HFFc6 (cell line): ENCODE measurements at places on chromosomes 11 and 22. TPM values are rescaled to one million over a fixed set of nuclear protein-coding genes. Genes with fewer than 3 reads are reported as not detected.

Gene OR8A1
- total RNA-seq, result not detected in 3 replicates

Gene SCGB2A2
- total RNA-seq, result not detected in 3 replicates

Gene ANGPTL5
- total RNA-seq, result not detected in 3 replicates

Gene PIWIL4
- 0.17 to 0.22 TPM in 2 of 3 replicates, not detected in the other for total RNA-seq

Gene FOLR3
- 10.6 to 14.3 TPM (median 11.4 TPM) in 3 replicates for total RNA-seq

Gene OR2AG2
- 0.08 to 0.28 TPM (median 0.12 TPM) in 3 replicates for total RNA-seq

Gene GPHA2
- not detected in 3 replicates for total RNA-seq

Gene MCHR1
- total RNA-seq, result 0.11 to 0.16 TPM in 2 of 3 replicates, not detected in the other

Gene MS4A12
- not detected in 3 replicates for total RNA-seq

Gene TOMM22
- 125 to 134 TPM (median 125 TPM) in 3 replicates for total RNA-seq

Gene ZNF280B
- 0.29 to 0.48 TPM (median 0.33 TPM) in 3 replicates for total RNA-seq

Gene GLYAT
- total RNA-seq, result not detected in 3 replicates

Gene GNAZ
- total RNA-seq, result 19.5 to 21.8 TPM (median 20.1 TPM) in 3 replicates

Gene TRIM51
- total RNA-seq, result not detected in 3 replicates

Gene EIF4G2
- total RNA-seq, result 970 to 1,237 TPM (median 1,167 TPM) in 3 replicates

Gene RFPL3
- total RNA-seq, result not detected in 3 replicates

Gene CNTF
- 0.51 to 0.99 TPM (median 0.79 TPM) in 3 replicates for total RNA-seq

Gene FGF3
- total RNA-seq, result not detected in 3 replicates

Gene MS4A6A
- not detected in 3 replicates for total RNA-seq

Gene CASP5
- not detected in 3 replicates for total RNA-seq

Gene INS
- total RNA-seq, result not detected in 3 replicates

Gene RASSF10
- not detected in 3 replicates for total RNA-seq

Gene ADSL
- total RNA-seq, result 59.4 and 69.1 TPM in 2 replicates

Gene SLC25A45
- 5.7 to 7.8 TPM (median 6.4 TPM) in 3 replicates for total RNA-seq

Gene DGCR8
- total RNA-seq, result 19.1 to 24.4 TPM (median 22.2 TPM) in 3 replicates

Gene OR52E8
- total RNA-seq, result not detected in 3 replicates

Gene SHANK3
- 0.60 to 0.97 TPM (median 0.87 TPM) in 3 replicates for total RNA-seq

Gene RBM4
- total RNA-seq, result 132 to 149 TPM (median 147 TPM) in 3 replicates

Gene CACNA1I
- total RNA-seq, result not detected in 2 replicates

Gene TRIM49
- total RNA-seq, result not detected in 3 replicates

Gene TTC38
- total RNA-seq, result 36.1 to 38.6 TPM (median 38.5 TPM) in 3 replicates

Gene MRGPRE
- not detected in 3 replicates for total RNA-seq

Gene CAVIN3
- total RNA-seq, result 141 and 235 TPM in 2 replicates

Gene OR5F1
- total RNA-seq, result not detected in 3 replicates

Gene PDGFB
- total RNA-seq, result not detected in 3 replicates

Gene RFPL2
- not detected in 2 replicates for total RNA-seq

Gene KLHL35
- total RNA-seq, result not detected in 3 replicates

Gene GSTT2B
- total RNA-seq, result 31.8 to 41.7 TPM (median 39.4 TPM) in 3 replicates

Gene RABL2B
- 17.2 to 20.1 TPM (median 17.9 TPM) in 3 replicates for total RNA-seq

Gene DYNC2H1
- 12.1 and 12.2 TPM in 2 replicates for total RNA-seq

Gene APOL4
- not detected in 3 replicates for total RNA-seq

Gene EFEMP2
- total RNA-seq, result 328 to 343 TPM (median 336 TPM) in 3 replicates

Gene FAM180B
- total RNA-seq, result not detected in 2 replicates

Gene MRGPRF
- 47.7 to 65.6 TPM (median 64.0 TPM) in 3 replicates for total RNA-seq

Gene DBX1
- total RNA-seq, result not detected in 3 replicates

Gene PES1
- total RNA-seq, result 94.0 and 98.6 TPM in 2 replicates

Gene C1QTNF4
- not detected in 3 replicates for total RNA-seq

Gene NXPE4
- not detected in 3 replicates for total RNA-seq

Gene ETS1
- total RNA-seq, result 53.5 to 74.5 TPM (median 55.0 TPM) in 3 replicates

Gene PKDREJ
- total RNA-seq, result not detected in 3 replicates

Gene XKR3
- not detected in 3 replicates for total RNA-seq

Gene EXPH5
- 0.21 to 0.89 TPM (median 0.27 TPM) in 3 replicates for total RNA-seq

Gene FADD
- 26.3 to 31.8 TPM (median 29.9 TPM) in 3 replicates for total RNA-seq
